ENCODE measurements at places on chromosomes 11 and 22.
A peak's percentile ranks its signal among the peaks of the same experiment; 100 is the strongest.

DNA sequence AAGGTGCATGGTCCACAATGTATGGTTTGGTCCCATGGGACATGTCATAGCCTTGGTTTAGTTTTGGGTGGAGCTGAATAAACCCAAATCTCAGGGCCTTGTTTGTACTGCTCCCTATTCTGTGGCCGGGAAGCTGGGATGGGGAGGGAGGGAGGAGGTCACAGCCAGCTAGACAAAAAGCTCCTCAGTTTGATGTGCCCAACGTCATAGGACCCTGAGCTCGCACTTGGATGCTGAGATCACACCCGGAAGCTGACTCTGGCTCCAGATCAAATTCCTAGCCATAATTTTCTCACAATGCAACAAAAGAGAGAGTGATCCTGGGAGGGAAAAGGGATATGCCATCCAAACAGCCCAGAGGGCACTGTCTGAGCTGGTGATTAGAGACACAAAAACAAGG lies 1.5 kb downstream of the HSPB2 start:
- DNase-seq: no peak

GRCh38 chr11:43907028-43907975 lies 26.7 kb downstream of the ALKBH3 start:
- no peak for DNase-seq

DNA sequence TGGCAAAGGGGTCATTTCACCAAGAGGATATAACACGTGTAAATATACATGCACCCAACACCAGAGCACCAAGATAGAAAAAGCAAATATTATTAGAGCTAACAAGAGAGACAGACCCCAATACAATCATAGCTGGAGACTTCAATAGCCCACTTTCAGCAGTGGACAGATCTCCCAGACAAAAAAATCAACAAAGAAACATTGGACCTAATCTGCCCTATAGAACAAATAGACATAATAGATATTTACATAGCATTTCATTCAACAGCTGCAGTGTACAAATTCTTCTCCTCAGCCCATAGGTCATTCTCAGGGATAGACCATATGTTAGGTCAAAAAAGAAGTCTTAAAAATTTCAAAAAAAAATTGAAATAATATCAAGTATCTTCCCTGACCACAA lies 312.8 kb downstream of the TTC28 start:
- DNase-seq: no peak

- DNase-seq: no peak
These were observed 64.2 kb downstream of the SWAP70 start for GRCh38 chr11:9728058-9728457.

- no peak for DNase-seq
These were observed 10.7 kb downstream of the UPK3A start for GRCh38 chr22:45295492-45295891.

GRCh38 chr11:89189776-89190175 lies 12.1 kb downstream of the TYR start:
- DNase-seq: no peak

DNA sequence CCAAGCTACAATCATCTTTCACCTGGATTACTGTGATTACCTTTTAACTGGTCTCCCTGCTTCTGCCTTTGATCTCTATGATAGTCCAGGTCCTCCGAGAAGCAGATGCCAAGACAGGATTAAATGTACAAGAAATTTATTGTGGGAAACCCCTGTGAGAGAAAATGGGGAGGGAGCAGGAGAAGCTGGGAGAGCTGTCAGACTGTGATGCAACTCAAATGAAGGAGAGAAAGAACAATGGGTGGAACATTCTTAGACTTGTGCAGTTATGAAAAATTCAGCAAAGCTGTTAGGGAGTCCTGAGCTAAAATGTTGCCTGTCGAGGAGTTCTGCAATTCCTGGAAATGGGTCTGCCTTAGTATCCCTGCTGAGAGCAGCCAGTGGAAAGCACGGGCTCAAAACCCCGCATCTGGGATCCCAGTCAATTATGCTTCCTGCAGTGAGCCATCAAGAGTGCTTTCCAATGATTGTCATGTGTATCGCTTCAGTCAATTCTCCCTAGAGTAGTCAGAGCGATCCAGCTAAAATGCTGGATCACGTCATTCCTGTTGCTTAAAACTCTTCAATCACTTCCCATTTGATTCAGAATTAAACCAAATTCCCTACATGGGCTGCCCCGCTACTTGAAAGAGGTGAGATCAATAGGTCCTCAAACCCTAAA lies 16.5 kb upstream of the CSTF3 start:
- DNase-seq: no peak

DNA sequence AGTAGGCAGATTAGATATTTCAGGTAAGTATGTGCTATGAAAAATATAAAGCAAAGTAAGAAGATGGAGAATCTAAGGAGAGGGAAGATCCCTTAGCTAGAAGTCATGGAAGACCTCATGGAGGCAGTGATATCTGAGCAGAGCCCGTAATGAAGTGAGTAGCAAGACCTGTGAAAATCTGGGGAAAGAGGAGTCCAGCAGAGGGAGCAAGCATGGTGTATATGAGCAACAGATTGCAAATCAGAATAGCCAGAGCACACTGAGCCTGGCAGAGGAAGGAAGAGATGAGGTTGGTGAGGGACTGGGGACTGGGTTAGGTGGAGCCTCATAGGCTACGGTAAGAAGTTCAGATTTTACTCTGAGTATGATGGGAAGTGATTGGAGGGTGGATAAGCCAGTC lies 9.4 kb downstream of the LHFPL7 start:
- peak; percentile 32 for DNase-seq
